ENCODE measurements at places on chromosomes 6 and 20.

GRCh38 chr20:18727032-18727508 lies 86.5 kb upstream of the SCP2D1 start:
- no peak for DNase-seq

DNA sequence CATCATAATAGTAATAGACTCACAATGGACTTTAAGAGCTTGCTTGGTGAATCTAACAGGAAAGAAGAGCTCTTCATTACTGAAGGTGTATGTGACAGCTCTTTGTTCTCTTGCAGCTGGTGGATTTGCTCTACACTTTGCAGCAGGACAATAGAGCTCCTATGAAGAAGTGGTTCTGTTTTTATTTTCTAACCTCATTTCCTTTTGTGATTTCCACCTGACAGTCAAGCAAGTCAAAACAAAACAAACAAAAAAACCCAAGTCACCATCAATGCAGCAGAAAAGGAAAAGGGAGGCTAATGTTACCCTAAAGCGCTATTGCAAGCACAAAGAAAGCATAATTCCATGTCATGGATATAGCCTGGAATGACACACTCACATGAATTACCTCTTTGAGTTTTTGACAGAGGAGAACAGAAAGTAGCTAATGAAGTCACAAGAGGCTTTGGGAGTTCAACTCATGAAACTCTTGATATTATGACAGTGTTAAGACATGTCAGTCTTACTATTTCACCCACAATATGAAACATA lies 1188.1 kb downstream of the EPHA7 start:
- DNase-seq, result no peak

DNA sequence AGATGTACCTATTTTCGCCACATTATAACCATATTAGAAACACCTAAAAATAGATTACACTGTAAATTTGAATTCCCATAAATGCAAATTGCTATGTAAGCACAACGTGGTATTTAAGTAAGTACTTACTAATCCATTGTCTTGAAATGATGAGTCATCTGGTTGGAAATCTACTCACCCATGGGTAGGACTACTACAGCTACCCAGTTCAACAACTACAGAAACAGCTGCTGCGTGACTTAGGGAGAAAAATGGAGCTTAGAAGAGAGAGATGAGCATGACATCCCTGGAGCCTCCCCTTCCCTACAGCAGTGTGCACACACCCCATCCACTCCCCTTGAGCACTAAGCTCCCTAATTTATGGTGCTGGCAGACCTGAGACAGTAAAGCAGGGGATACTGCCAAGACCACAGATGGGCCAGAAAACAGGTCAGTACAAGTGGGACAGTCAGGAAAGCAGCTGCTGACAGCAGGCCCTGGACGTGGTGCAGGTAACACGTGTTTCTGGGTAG lies 26.9 kb downstream of the RRAGD start:
- DNase-seq, result no peak

GRCh38 chr6:13004601-13005000 lies 288.0 kb downstream of the PHACTR1 start:
- DNase-seq, result no peak

- no peak for DNase-seq
These were observed 577 bp downstream of the LSM14B start for GRCh38 chr20:62122654-62123449.

- DNase-seq, result no peak
These were observed 2.2 kb upstream of the GRM4 start for GRCh38 chr6:34147906-34148630.

GRCh38 chr6:106849120-106849519 lies 125.4 kb downstream of the CD24 start:
- DNase-seq, result no peak

DNA sequence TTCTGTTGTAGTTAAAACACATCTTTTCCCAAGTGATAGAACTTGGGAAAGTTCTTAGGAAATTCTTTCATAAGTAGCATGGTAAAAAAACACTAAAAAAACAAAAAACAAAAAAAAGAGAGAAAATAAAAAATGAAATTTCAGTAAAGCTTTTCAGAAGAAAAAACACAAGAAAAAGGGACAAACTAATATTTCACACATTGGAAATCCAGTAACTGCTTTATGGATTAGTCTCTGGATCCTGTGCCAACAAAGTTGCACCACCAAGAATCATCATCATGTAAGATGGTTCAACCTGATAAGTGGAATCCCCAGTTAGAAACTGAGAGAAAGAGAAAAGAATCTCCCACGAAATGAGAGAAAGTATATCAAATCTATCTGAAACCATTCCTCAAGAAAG lies 144.2 kb downstream of the GMDS start:
- DNase-seq, result no peak

DNA sequence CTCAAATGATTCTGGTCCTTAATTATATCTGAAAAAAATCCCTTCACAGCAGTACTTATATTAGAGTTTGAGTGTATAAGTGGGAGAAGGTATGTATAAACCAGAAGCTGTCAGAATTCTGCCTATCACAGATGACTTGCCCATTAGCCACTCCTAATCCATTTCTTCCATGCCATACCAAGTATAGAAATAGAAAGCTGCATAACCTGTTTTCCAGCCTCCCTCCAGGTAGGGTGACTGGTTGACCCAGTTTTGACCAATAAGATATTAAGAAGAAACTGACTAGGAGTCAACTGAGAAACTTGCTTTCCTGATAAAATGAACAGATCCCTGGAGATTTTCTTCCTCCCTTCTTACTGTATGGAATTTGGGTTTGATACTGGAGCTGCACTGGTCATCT lies 112.2 kb upstream of the GRIK2 start:
- DNase-seq, result no peak

Data from head of caudate nucleus (tissue), 42 donors.